ENCODE measurements at places on chromosomes 6 and 20. TPM values are rescaled to one million over a fixed set of nuclear protein-coding genes. Genes with fewer than 3 reads are reported as not detected.

Gene ZSCAN31
- 11.6 TPM for polyA plus RNA-seq

Gene WFDC8
- polyA plus RNA-seq: 0.24 TPM

Gene ZFP57
- polyA plus RNA-seq: not detected

DNA sequence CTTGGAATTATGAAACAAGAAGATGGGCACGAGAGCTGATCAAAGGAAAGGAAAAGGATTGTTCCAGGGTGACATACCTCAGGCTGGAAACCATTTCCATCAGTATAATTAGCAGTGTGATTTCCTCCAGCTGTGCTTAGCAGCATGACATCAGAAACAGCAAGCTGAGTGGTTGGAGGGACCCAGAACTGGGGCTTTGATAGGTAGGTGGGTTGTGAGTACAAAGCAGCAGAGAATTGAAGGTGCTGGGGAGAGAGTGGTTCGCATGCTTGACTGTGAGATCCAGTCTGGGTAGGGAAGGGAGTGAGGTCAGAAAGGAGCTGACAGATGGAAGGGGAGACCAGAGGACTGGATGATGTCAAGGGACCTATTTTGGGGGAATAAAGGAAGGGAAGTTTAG, 90.4 kb downstream of the CD164 start:
- no peak for DNase-seq

DNA sequence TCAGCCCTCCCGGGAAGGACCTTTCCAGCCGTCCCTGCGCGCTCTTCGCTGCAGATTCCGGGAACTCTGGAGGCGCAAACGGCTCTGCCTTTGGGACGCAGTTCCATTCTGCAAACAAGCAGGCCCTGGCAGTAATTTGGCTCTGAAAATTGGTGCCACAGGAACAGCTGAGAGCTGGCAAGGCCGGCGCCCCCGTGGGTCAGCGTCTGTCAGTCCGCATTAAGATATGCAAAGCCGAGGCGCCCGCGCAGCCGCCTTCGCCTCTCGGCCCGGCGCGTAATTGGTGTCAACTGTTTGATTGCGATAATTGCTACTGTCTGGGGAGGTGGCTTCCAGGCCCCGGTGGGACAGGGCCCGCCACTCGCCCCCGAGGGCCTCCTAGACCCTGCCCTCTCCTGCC, 73.6 kb downstream of the NCR2 start:
- no peak for DNase-seq

DNA sequence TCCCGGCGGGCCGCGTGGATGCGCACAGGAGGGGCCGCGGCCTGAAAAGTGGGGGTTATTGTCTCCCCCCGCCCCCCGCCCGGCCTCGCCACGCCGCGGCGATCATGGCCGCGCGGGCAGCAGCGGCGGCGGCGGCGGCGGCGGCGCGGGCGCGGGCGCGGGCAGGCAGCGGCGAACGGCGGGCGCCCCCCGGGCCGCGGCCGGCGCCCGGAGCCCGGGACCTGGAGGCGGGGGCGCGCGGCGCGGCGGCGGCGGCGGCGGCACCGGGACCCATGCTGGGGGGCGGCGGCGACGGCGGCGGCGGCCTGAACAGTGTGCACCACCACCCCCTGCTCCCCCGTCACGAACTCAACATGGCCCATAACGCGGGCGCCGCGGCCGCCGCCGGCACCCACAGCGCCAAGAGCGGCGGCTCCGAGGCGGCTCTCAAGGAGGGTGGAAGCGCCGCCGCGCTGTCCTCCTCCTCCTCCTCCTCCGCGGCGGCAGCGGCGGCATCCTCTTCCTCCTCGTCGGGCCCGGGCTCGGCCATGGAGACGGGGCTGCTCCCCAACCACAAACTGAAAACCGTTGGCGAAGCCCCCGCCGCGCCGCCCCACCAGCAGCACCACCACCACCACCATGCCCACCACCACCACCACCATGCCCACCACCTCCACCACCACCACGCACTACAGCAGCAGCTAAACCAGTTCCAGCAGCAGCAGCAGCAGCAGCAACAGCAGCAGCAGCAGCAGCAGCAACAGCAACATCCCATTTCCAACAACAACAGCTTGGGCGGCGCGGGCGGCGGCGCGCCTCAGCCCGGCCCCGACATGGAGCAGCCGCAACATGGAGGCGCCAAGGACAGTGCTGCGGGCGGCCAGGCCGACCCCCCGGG, 637 bp downstream of the ARID1B start:
- DNase-seq: no peak

DNA sequence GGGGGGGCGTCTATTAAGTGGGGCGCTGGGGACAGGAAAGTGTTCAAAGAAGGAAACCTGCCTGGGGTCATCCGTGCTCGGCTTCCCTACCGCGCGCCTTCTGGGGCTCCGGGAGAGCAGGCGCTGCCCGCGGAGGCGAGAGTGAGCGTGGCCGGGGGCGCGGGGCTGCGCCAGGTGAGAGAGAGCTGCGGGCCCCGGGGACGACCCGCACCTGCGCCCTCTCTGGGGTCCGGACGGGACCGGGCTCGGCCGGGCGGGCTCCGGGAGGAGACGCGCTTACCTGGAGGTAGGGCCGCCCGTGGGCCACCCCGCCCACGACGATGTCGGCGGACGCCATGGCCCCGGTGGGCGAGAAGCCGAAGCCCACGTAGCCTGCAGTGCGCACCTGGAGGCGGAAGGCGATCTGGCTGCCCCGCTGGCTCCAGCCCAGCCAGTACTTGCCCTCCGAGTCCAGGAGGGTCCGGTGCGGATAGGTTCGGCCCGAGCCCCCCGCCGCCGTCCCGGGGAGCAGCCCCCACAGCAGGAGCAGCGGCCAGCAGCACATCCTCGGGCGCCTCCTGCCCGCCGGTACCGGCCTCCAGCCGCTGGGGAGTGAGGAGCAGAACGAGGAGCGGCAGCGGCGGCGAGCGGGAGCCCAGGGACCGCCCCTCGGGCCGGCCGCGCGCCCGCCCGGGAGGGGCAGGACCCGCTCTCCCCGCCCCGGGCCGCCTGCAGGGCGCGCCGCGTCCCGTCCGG, at the start of gene MOXD1:
Gene MOXD1 (minus strand): TSS at position 593 of the 735 bp plus-strand sequence. CDS start 49 bp downstream, at position 544.
- DNase-seq: peak; percentile 61

DNA sequence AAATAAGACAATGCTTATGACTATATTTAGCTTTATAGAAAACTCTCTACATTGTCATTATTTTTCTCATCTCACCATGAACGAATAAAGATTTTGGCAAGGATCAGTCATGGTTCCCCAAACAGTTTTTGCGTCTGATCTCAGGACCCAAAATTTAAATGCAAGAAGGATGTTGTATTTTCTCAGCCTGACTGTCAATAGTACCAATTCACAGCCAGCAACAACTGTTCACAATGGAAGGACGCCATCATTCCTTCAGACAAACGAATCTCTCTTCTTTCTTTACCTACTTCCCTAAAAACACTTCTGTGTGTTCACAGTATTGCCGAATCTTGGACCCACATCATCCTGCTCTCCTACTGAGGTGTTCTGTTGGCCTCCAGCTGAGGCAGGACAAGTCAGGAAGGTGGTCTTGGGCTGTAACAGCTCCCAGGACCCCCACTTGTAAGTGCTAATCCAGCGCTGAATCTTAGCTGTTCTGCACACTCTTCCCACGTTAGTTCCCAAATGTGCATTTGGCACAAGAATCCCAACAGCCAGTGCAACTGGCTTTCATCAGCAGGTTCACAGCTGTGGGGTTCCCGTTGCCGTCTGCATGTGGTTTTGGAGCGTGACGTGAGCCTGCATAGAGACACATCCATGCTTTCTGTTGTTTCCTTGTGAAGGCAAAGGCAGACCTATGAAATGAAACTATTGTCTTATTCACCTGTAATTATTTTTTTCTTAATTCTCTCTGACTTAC, 600.0 kb downstream of the QKI start:
- DNase-seq: no peak

GRCh38 chr6:156773935-156774852, 3.0 kb upstream of the ARID1B start:
- DNase-seq: no peak

- no peak for DNase-seq
These were observed 83.7 kb downstream of the SULF2 start for GRCh38 chr20:47701612-47702011.

- no peak for DNase-seq
These were observed 113.2 kb downstream of the FNDC1 start for GRCh38 chr6:159282421-159282820.

DNA sequence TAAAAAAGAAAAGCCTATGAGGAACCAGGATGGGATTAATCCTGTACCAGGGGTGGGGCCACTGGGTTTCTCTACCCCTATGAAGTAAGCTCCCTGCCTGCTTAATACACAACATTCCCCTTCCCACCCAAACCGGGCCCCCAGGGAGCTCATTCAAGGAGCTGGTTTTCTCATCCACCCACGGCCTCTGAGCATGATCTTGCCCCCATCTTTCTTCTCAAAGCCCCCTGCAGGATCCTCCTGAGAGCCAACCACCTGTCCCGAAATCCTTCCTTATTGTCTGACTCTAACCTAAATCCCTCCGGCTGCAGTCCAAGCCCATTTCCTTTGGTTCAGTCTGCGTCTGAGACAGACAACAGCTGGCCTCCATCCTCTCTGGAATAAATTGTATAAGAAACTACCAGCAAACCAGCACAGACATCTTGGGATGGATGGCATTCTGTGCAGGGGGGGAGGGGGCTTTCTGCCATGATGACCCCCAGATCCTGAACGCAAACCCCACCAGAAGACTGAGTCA, 21.0 kb downstream of the KCNK5 start:
- DNase-seq: no peak

DNA sequence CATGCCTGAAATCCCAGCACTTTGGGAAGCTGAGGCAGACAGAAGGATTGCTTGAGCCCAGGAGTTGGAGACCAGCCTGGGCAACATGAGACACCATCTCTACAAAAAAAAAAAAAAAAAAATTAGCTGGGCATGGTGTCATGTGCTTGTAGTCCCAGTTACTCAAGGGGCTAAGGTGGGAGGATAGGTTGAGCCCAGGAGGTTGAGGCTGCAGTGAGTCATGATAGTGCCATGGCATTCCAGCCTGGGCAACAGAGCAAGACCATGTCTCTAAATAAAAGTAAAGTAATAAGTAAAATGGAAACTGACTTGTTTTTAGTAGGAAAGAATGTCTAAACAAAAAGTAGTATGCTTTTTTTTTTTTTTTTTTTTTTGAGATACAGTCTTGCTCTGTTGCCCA, 240.7 kb downstream of the ARID1B start:
- DNase-seq: no peak

DNA sequence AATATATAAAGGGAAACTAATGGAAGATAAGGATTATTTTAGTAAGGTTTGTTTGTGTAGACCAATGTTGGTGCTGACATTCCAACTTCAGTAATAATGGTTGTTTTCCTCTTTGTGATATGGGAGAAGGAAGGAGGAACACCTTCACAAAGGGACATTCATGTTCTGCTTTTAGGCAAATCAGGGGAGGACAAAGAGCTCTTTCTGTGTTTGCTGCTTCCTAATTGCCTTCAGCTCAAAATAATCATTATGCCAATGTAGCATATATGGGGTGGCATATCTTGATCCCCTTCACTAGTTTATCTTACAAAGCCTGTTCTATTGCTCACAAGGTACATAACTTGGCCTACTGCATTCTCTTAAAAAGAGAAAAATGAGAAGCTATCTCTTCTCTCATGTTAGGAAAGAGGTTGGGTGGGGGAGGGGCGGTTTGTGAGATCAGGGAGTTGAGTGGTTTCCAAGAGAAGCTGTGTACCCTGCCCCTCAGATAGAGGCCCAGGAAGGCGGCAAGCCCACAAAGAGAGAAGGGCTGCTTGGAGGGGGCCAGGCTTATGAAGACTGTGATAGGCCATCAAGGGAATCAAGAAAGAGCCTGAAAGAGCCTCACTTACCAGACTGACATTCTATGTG, 4.7 kb upstream of the ADGRG6 start:
- DNase-seq: no peak

DNA sequence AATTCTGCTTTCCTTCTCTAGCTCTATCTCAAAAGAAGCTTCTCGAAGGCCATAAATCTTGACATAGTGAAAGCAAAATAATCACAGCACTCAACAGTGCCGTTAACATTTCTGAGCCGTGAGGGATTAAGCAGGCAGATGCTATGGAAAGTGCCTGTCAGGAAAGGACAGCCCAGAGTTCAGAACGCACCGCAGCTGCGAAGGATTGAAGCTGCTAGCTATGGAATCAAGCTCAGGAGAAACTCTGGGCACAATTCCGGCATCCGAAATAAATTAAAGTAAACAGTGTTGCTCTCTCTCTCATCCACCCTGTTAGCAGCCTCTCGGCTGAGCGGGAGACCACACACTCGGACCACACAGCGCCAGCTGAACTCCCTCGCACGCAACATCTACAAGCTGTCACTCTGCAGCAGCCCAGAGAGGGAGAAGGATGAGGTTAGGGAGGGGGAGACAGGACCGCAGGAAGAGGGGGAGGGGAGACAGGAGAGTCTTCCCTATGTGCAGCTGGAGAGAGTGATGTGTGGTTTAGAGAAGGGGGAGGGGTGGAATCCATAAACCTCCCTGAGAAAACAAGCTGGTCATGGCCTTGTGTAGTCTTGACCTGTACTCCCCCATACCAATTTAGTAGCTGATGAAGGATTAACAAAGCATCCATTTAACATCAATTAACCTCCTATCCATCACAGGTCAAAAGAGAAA, 9.0 kb downstream of the EXOC2 start:
- peak; percentile 84 for DNase-seq

DNA sequence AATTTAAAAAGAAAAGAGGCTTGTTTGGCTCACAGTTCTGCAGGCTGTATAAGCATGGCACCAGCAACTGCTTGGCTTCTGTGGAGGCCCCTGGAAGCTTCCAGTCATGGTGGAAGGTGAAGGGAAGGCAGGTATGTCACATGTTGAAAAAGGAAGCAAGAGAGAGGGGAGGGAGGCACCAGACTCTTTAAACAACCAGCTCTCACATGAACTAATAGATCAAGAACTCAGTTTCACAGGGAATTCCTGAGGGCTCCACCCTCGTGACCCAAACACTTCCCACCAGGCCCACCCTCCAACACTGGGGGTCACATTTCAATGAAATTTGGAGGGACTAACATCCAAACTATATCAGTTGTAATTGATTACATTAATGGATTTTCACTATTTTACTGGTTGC, 127.9 kb upstream of the MLIP start:
- DNase-seq: no peak

DNA sequence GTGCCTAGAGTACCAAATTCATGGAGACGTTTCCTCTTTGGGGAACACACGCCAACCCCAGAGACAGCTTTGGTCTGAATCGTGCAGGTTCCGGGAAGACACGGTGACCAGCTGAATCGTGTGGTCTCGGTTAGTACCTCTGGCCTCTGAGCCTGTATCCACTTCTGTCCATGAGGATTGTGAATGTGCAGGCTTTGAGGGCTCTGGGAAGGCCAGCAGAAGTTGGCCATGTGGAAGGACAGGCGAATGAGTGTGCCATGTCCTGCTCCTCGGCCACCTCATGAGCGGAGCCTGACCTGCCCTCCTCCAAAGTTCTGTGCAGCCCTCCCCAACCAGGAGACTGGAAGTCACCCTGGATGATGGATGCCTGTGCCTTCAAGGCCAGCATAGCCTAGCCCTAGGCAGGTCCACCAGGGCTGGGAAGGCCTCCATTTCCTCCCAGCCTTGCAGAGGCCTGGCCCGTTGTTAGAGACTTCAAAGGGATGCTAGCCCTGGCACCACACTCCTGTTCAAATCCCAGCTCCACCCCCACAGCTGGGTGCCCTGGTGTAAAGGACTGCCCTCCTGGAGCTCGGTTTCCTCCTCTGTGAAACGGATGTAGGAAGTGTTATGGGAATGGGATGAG, 1.7 kb upstream of the TMEM74B start:
- DNase-seq: no peak
